ENCODE measurements at places on chromosomes 13 and 19.

DNA sequence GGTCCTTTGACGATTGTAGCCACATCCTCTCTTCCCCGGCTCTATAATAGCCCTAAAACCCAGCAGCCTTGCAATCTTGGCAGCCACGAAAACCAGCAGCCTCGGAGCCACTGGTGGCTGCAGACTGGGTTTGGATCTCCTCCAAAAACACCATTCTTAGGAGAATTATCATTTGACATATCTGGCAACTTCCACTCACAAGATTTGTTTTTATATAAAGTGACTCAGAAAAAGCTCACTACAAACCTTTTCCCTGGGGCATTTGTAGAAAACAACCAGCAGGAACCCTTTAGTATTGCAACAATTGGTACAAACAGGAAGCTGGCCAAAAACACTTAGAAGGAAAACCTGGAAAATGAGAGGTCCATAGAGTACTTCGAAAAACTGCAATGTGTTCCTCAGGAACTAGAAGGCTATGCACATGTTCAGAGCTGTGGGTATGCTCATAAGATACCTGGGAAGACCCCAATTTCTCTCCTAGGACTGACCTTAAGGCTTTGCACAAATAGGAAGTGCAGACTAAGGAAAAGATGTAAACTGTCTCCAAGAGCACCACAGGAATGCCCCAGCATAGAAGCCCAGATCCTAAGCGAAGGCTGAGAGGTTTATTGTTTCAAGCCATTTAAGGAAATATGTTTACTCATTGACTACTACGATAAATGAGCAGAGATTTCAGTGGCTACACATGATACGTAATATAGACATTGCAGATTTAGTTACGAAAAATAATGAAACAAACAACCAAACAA is 71.2 kb downstream of the MYO16 start:
- DNase-seq: peak; percentile 32

DNA sequence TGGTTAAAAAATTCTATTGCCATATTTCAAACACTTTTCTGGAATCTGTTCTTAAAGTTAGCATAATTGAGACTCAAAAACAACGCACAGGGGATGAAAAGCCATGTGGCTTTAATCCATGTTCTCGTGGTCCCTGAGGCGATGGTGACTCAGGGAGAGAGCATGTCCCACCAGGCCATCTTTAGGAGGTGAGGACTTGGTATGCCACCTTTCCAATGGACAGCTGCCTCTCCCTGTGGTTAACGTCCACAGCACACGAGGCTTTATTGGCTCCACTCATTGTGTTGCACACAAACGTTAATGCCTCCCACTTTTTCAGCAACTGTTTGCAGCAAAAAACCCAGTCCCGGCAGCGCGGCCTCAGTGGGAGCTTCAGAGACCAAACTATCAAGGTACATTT is 51.4 kb downstream of the EFNB2 start:
- DNase-seq: no peak

DNA sequence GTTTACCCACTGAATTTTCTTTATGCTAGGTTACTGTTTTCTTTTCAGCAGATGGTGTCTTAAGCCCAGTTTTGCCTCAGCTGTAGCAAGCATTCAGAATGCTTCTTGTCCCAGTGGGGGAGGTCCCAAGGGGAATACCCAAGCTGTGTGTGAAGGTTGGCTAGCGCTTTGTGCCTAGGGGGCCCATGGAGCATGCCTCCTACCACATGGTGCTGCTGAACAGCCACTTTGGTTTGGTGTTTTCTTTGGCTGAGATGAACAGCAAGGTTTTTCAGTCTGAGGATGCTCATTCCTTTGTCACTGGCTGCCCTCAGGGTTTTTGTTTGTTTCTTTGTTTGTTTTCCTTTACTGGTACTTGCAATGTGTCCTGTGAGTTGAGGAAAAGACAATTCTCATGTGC is 99.0 kb downstream of the PCDH20 start:
- no peak for DNase-seq

GRCh38 chr13:23629566-23630272 is 59.5 kb downstream of the TNFRSF19 start:
- no peak for DNase-seq

Data from adipocyte (in vitro differentiated cells).